ENCODE measurements at places on chromosomes 3 and 15.

DNA sequence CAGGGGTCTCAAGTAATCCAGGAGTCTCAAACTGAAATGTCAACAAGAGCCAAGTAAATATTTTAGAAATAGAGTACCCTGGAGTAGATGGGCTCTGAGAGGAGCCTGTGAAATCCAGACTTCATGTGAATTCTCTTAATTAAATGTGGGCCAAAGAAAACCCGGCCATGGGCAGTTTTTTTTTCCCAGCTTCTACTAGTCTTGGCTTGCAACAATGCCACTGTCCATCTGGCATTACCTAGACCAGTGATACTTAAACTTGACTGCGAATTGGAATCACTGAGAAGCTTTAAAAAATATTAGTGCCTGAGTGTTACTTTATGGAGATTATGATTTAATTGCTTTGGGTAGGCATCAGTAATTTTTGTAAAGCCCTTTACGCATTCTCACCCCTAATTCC, 66.4 kb upstream of the GOLGA6B start:
- DNase-seq = no peak

GRCh38 chr15:52228921-52229320, 37.7 kb upstream of the GNB5 start:
- peak; percentile 47 for DNase-seq

- DNase-seq = no peak
Measured at GRCh38 chr15:31905054-31905453, 125.3 kb upstream of the CHRNA7 start.

GRCh38 chr15:88479169-88479568, 11.7 kb downstream of the MRPS11 start:
- no peak for DNase-seq

DNA sequence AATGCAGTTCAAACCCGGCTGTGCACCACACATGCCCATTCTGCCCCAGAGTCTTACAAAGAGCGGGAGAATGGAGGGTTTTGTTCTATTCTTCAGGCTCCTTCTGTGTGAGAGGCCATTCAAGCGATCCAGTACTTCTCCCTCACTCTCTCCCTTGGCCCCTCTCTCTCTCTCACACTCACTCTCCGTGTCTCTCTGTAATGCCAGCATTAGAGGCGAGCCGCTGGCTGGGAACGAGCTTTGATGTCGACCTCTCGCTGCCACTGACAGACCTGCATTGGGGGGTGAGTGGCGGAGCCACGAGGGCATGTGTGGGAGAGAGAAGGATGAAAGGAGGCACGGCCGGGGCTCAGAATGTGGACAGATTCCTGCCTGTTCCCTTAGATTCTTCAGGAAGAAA, 231.7 kb upstream of the ARRDC4 start:
- DNase-seq = no peak

- no peak for DNase-seq
Measured at GRCh38 chr15:40957041-40957555, 3.8 kb downstream of the CHAC1 start.

- no peak for DNase-seq
Measured at GRCh38 chr15:39896846-39897245, 23.2 kb downstream of the GPR176 start.

DNA sequence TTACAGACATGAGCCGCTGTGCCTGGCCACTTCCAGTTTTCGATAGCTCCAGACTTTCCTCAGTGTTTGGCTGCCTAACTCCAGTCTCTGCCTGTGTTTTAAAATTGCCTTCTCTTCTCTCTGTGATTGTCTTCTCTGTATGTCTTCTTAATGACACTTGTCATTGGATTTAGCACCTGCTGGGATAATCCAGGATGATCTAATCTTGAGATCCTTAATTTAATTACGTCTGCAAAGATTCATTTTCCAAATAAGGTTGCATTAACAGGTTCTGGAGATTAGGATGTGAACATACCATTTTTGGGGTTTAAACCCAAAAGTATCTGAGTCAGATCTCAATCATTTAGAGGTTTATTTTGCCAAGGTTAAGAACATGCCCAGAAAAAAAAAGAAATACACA, 222.2 kb upstream of the PDZRN3 start:
- DNase-seq = no peak

GRCh38 chr3:169542331-169542751, 121.2 kb downstream of the MECOM start:
- no peak for DNase-seq

GRCh38 chr3:112632596-112632995, 8.3 kb downstream of the CCDC80 start:
- DNase-seq = no peak

DNA sequence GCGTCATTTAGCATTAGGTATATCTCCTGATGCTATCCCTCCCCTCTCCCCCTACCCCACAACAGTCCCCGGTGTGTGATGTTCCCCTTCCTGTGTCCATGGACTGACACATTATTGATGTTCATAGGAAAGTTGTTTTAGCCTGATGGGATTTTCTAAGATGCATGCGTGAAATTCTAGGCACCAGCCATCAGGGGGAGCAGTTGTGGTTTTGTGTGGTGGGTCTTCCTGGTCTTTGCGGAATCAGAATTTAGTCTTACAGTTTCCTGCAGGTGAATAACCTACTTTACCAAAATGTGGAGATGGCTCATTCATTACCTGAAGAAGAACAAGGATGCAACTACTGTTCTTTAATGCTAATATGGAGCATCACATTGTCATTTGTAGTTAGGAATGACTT, 455.0 kb upstream of the THBS1 start:
- DNase-seq = no peak

- DNase-seq = no peak
Measured at GRCh38 chr3:59839283-59839682, 789.5 kb upstream of the CFAP20DC start.

DNA sequence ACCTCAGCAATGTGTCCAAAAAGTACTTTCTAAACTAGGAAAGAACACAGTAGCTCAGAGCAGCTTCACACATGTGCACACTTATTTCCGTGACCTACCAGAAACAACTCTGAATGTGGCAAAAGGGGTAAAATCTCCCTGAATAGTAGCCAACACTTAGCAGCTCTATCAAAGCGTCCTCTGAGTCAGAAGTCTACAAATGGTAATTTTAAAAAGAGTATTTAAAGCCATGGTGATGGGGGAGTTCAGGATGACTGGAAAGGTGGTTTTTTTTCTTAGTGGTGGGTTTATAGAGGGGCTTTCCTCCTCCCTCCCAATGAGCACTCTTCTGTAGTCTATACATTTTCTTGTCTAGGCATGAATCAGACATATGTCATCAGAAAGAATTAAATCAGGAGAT, 223.8 kb upstream of the PRICKLE2 start:
- no peak for DNase-seq

GRCh38 chr15:99669250-99669649, 64.0 kb downstream of the LYSMD4 start:
- DNase-seq = no peak

DNA sequence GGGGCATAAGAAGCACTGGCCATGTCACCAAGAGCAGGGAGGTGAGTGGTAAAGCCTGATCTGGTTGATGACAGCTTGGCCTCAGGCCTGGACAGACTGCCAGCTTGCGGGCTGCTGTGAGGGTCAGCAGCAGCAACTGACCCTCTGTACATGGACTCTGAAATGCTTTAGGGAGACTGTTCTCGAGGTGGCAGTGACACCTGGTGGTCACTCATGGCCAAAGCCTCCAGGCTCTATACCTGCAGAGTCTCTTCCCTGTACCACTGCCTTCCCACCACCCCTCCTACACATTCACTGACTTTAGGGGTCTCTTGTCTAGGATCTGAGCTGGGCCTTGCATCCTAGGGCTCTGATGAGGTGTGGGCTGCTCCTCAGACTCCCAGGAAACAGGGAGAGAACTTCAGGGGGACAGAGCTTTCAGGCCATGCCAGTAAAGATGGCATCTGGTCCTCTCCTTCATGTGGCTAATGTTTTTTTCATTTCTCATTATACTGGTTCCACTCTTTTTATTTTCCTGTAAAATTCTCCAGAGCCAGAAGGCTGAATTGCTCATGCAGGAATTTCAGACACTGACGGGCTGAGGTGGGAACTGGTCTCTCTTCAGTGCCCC, 17.2 kb upstream of the TIMP4 start:
- peak; percentile 59 for DNase-seq

- DNase-seq = peak; percentile 83
Measured at GRCh38 chr3:42490243-42490642, 12.2 kb upstream of the VIPR1 start.

DNA sequence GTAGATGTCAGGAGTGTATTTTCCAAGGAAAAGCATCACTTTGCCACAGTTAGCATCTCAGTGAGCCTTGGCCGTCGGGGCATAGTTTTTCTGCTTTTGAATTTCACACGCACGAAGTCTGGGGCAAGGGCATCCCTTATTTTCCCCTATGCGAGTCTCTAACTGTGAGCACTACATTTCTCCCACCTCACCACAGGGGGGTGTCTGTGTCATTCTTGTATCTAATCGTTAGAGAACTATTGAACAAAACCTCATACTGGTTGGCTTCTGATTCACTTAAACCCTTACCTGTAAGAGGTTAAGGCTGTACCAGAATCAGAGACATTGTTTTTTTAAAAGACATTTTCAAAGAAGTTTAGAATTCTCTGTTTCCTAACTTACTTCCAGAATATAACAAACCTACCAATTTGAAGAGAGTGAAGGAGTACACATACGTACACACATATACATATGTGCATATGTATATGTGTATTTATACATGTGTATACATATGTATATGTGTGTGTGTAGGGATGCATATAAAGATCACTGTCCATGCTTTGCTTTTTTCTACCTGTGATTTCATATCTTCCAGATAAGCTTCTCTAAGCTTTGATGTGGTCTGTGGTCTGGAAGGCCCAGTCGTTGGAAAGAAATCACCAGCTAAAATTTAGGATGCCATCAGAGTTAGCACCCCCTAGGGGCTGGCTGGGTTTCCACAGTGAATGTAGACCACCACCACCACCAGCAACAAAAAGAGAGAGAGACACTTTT, 49.4 kb downstream of the MYZAP start:
- no peak for DNase-seq

DNA sequence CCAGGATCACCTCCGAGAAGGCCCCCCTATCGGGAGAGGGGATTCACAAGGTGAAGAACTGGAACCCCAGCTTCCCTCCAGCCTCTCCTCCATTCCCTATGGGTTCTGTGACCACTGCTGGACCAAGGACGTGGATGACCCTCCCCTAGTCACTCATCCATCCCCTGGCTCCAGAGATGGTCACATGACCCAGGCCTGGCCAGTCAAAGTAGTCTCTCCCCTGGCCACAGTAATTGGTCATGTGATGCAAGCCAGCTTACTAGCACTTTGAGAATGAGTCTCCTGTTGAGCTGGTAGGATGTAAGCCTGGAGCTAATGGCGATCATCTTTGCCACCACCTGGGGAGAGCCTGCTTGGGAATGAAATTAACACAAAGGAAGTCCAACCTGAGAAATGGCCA, 3.9 kb downstream of the CAMK1 start:
- no peak for DNase-seq

DNA sequence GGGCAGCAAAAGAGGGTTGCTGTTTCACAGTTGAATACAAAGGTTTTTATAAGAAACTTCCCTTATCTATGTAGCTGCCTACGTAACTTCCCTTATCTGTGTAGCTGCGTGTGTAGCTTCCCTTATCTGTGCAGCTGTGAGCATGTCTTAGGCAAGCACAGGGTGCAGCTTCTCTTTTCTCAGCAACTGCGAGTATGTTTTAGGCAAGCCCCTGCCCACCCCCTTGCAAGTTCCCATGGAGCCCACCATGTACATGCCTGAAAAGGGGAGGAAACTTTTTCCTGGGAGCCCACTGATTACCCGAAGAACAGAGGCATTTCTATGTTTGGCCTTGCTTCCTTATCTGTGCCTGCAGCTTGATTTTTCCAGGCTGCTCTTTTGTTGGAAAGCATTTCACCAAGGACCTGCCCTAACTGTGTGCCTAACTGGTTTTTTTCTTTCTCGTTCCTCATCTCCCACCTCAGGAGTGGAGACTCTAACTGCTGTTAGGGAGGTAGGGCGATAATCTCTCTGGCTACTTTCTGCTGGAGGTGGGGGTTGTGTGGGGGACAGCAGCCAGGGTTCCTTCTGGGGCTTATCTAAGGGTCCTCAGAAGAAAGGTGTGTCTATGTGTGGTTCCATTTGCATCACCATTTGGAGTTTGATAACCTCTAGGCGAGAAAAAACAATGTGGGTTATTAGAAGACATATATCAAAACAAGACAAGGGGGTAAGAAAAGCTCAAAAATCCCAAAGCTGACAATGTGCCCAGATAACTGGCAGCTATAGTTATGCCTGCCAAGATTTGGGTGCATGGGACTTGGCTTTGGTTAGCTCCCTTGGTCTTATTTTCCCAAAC, 26.0 kb downstream of the SORD start:
- DNase-seq = no peak

DNA sequence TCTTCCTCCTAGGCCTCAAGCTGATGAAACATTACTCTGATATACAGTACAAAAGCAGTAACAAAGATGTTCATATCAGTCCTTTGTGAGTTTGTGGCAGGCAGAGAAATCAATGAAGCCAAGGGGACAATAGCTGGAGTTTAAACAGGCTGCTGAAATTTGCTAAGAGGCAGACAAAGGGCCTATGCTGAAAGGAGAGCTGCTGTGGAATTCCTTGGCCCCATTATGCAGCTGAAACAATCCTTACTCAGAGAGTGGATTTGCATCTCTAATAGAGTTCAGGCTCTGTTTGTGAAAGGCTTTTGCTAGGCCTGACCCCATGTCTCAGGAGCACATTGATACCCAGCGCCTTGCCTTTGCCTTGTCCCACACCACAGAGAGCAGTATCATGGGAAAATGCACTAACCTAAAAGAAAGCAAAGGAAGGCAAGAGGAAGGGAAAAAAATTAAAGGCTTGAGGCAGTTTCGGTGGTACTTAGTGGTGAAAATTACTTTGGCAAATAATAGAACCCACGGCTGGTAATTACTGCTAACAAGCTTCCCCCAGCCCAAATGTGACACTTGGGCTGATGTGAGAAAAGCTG, 195.0 kb upstream of the EPHA3 start:
- no peak for DNase-seq

GRCh38 chr3:127732879-127733350, 60.2 kb downstream of the ABTB1 start:
- DNase-seq = no peak

DNA sequence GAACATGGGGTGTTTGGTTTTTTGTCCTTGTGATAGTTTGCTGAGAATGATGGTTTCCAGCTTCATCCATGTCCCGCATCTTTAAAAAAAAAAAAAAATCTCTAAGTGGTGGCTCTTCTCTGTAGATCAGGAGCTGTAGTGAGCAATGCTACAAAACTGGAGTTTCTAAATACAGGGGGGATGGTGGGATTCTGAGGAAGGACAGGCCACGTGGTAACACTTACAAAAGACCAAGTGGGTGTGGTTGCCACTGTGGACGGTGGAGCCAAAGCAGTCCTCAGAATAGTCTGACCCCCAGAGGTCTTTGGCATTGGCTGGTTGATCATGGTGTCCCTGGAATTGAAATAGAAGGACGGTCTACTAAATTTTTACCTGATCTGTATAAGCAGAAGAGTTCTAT, 7.7 kb downstream of the CCRL2 start:
- no peak for DNase-seq

- no peak for DNase-seq
Measured at GRCh38 chr15:38058596-38059075, 124.2 kb downstream of the TMCO5A start.

Measured in ureter (tissue), 1 donor.